Activated CD4-positive, alpha-beta T cell treated with anti-CD3 and anti-CD28 coated beads, Interleukin-2, amount 50 U/mL, for 16 hours (primary cell): ENCODE measurements at places on chromosomes 11 and 22.

DNA sequence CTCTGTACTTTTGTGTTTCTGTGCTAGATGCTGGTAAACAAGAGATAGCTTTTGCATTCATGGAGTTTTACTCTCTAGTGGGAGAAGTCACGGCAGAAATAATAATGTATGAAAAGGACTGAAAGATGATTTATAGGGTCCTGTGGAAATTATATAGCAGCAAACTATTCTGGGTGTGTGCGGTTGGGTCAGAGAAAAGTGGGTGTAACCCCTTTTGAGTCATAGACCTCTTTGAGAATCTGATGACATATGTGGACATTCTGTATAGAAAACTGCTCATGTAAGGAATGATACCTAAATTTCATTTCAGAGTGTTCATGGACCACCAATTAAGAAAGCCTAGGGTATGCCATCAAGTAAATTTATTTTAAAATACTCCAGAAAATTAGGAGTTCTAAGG is 54.4 kb downstream of the TMEM135 start:
- no peak for DNase-seq

DNA sequence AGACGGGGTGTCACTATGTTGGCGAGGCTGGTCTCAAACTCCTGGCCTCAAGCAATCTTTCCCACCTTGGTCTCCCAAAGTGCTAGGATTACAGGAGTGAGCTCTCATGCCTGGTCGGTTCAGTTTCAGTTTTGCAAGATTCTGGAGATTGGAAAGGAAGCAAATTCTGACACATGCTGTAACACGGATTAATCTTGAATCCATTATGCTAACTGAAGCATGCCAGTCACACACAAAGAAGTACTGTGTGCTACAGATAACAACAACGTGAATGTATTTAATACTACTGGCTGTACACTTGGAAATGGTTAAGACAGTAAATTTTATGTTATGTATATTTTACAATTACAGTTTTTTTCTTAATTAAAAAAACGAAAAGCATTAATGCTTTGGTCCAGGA is 107.6 kb downstream of the MED15 start:
- DNase-seq = no peak

DNA sequence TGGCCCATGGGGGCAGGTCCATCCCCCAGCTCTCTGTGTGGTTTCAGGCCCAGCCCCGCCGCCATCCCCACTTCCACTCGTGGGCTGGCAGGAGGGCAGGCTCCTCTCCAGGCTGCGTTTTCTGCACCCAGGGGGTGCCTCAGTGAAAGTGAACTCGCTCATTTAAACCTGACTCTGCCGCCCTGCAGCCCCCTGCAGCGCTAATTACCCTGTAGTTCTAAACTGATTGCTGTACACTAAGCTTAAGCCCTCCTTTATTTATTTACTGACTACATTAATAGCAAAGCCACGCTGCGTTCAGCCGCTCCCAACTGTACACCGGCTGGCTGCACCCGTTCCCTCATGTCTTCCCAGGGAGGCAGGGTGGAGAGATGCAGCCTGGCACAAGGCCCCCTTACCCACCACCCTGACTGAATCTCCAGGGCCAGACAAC is 36.6 kb upstream of the NNMT start:
- DNase-seq = no peak

DNA sequence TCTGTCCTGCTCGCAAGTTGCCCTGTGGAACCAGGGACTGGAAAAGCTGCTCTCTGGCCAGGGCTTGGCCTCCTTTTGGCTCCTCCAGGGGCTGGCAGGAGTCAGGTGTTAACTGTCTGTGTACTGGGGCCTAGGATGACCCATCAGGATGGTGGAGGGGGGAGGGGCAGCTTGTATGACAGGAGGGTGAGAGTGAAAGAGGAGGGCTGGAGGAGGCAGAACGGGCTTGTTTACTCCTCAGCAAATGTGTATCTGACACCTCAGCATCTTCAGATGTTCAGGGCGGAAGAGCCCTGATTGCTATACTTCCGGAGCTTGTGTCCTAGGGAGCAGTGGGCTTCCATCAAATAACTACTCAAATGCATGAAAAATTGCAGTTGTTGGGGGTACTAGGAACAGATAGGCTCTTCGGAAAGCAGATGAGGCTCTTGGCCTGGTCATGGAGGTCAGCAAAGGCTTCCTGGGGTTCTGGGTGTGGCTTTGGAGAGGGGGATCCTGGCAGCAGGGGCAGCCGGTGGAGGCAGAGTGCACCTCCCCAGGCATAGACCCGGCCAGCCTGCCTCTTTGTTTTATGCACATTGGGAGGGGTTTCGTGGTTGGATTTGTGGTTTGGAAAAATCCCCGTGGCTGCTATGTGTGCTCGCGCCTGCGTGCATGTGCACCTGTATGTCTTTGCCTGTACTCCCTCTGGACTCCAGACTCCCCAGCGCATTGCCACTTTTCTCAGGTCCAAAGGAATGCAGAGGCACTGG is 31.2 kb downstream of the CD82 start:
- DNase-seq = peak; percentile 85

DNA sequence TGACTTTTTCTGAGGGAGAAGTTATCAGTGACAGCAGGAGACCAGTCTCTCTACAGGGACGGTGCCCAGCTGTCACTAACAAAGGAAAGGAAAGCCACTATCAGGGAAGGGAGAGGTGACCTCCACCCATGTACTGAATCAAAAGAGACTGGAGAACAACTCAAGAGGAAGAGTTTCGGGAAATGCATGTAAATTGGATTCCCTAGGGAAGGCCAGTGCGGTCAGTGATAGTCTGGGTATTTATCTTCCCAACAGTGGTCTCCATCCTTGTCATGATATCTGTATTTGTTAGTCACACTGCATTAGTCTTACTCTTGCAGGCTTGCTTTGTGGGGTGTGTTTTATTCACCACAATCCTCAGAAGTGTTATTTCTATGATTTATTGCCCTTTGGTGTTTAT is 193.4 kb upstream of the KIRREL3 start:
- no peak for DNase-seq
